Activated CD4-positive, alpha-beta T cell treated with anti-CD3 and anti-CD28 coated beads, Interleukin-2, amount 10 ng/mL, durations not matched to agents 7 days and 5 days (primary cell): ENCODE measurements at places on chromosomes 2 and 18. TPM values are rescaled to one million over a fixed set of nuclear protein-coding genes. Genes with fewer than 3 reads are reported as not detected.

Gene BOLL
- not detected for total RNA-seq

Gene TSPYL6
- total RNA-seq, result not detected

Gene SLC38A11
- total RNA-seq, result not detected

Gene LYPD6
- total RNA-seq, result not detected

Gene CD8B
- total RNA-seq, result 1.3 TPM

Gene UPP2
- total RNA-seq, result not detected
